ENCODE measurements at places on chromosomes 1 and 21.

GRCh38 chr1:193104502-193104906 is 710 bp downstream of the GLRX2 start:
- peak; percentile 63 for DNase-seq

DNA sequence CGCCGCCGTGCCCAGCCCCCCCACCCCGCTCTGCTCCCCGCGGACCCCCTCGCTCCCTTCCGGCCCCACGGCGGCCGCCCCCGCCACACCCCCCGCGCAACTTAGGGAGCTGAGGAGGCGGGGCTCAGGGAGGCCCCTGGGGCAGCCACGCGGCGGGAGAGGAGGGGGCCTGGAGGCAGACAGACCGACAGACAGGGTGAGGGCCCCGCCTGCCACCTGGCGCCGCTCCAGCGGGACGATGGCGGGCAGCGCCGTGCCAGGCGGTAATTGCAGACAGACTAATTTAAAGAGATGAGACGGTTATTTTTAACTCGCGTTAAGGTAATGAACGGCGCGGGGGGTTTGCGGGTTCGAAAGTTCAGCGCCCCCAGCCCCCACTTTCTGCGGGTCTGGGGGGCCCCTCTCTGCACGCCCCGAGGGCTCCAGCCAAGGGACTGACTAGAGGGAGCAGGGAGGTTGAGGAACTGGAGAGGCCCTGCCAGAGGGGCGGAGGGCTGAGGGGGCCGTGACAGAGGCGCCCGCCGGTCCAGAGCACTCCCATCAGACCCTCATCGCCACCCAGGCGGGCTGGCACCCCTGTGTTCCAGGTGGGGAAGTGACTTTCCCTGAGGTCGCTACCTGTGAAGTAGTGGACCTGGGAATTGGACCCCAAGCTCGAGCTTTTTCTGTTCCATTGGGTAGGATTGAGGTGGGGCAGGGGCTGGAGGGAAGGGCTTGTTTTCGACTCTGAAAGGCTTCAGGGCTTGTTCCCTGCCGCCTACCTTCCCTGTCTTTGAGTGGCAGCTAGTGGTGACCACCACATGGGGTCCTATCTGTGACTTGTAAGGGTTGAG is 5.4 kb downstream of the FOXO6 start:
- no peak for DNase-seq

DNA sequence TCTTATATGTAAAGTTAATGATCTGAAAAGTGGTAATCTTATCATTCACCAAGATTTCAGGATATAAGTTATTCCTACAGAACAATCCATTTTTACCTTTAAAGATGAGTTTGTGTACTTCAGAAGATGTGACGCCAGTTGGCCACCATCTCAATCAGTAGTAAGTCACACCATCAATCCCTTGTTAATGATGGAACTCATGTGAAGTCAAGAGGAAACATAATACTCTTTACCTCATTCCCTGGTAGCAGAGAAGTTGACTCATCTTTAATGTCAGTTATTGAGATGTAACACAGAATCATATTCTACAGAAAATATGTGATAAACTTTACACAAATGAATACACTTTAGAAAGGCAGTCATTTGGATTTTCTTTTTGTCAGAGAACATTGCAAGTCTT is 38.2 kb downstream of the MRPL39 start:
- peak; percentile 12 for DNase-seq

GRCh38 chr1:15038232-15039016 is 115.1 kb upstream of the TMEM51 start:
- DNase-seq = peak; percentile 51

DNA sequence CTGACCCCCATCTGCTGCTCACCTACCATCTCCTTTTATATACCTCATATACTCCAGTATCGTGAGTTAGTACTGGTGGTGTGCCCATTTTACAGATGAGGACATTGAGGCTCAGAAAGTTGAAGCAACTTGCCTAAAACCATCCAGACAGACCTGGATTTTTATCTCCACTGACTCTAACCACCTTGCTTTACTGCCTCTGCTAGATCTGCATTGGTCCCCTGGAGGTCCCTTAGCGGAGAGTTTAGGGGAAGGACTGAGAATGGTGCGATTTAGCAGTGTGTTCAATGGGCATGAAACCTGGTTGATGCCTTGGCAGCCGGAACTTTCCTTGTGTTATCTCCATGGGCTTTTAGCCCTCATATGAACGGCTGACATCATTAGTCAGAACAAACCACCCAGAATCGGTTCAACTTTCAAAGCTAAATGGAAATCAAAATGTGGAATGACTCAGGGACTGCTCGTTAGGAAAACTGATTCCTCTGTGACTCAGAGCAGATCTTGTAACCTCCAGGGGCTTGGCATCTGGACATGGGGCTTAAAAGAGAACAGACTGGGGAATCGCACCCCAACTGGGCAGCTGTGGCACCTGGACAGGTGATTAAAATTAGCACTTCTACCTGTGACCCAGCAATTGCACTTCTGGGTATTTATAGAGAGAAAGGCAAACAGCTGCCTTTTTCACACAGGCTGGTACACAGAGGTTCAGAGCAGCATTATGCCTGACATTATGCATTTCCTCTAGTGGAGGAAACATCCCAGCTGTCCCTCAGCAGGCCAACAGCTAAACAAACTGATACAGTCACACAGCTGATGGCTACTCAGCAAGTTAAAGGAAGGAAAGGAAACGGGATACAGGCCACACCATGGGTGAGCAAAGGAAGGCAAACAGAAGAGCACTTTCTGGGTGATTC is 25.3 kb downstream of the TMEM51 start:
- peak; percentile 88 for DNase-seq

DNA sequence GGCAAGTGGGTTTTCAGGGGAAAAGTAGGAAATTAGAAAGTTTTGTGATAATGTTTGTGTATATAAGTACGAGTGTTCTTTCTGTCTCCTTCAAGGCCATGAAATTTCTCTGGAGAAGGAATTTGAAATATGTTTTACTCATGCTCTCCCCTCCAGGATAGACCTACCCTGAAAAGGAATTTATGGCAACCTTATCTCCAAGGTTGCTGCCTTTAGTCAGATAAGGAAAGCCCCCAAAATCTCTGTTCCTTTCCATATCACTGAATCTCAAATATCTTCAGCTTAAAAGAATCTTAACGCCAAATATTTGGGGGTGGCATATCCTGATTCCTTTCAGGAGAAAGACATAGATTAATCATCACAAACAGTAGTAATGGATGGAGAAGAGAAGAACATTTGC is 499 bp upstream of the C4BPB start:
- DNase-seq = no peak

- peak; percentile 43 for DNase-seq
These were observed 344.6 kb downstream of the RYR2 start for GRCh38 chr1:237386362-237387143.

- DNase-seq = peak; percentile 47
These were observed 32.3 kb upstream of the ID3 start for GRCh38 chr1:23591460-23592208.

DNA sequence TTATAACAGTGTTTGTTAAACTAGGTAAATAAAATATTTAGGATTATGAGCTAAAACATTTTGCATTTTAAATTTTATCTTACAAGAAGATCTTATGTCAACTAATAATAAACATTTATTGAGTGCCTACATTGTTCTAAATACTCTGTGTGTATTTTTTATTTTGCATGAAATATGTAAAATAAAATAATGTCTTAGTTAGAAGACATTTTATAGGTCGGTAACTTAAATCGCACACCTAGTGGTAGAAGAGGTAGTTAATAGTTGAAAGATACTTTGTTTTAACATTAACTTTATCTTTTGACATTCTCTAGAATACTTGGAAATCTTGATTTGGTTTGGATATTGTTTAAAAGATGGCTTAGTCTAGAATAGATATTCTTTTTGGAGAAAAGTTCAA is 60.5 kb downstream of the RPS6KC1 start:
- DNase-seq = no peak

- no peak for DNase-seq
These were observed 47.4 kb downstream of the SLC30A10 start for GRCh38 chr1:219880765-219881457.

GRCh38 chr1:241536304-241536703 is 4.1 kb downstream of the KMO start:
- no peak for DNase-seq

- DNase-seq = no peak
These were observed 38.3 kb upstream of the F3 start for GRCh38 chr1:94579876-94580294.

- no peak for DNase-seq
These were observed 102.7 kb downstream of the TENT5C start for GRCh38 chr1:117708323-117709248.

DNA sequence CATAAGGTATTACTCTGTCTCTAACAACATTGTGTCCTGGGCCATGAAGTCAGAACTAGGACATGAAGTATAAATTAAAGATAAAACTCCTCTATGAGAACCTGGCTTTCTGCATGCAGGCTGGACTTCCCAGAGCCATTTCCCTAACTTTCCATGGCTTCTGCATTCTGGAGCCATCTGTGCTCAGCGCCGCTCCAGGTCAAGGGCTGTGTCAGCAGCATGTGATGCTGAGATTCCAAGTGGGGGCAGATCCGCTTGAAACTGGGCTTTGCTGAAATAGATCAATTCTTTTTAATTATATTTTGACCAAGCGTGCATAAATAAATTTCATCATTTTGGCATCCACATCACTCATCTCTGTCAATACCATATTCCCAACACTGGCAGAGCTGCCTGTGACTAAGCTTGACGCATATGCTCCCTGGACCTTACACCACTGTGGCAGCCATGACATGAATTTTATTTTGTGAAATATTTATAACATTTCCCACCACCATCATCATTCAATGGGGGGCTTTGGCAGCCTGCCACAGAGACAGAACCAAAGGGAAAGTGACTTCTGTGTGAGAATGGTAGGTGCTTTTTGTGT is 110.4 kb upstream of the KCNK1 start:
- no peak for DNase-seq
